ENCODE measurements at places on chromosomes 7 and 10.
A peak's percentile ranks its signal among the peaks of the same experiment; 100 is the strongest.

- peak; percentile 69 for DNase-seq
These were observed 140.5 kb downstream of the BICC1 start for GRCh38 chr10:58653139-58653538.

- no peak for DNase-seq
These were observed 6.6 kb upstream of the ZYX start for GRCh38 chr7:143374561-143374960.

GRCh38 chr10:43340619-43341018 lies 30.8 kb upstream of the FXYD4 start:
- peak; percentile 29 for DNase-seq

GRCh38 chr10:91313796-91314485 lies 93.5 kb downstream of the PCGF5 start:
- peak; percentile 93 for DNase-seq

DNA sequence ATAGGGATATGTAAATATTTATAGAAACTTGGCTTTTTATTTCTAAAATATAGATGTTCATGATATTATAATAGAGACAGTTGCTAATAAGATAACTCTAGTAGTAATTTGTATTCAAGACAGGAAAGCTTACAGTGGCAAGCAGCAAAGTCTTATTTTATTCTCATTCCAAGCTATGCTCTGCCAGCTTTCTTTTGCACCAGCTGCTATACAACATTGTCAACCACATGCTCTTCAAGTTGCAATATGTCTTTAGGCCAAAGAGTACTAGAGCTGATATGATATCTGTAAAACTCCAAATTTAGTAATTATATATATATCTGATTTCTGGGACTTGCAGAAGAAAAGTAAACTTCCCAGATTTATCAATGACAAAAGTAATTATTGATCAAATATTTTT lies 350.1 kb downstream of the HGF start:
- no peak for DNase-seq

- no peak for DNase-seq
These were observed 27.1 kb upstream of the SH3PXD2A start for GRCh38 chr10:103882285-103883007.

DNA sequence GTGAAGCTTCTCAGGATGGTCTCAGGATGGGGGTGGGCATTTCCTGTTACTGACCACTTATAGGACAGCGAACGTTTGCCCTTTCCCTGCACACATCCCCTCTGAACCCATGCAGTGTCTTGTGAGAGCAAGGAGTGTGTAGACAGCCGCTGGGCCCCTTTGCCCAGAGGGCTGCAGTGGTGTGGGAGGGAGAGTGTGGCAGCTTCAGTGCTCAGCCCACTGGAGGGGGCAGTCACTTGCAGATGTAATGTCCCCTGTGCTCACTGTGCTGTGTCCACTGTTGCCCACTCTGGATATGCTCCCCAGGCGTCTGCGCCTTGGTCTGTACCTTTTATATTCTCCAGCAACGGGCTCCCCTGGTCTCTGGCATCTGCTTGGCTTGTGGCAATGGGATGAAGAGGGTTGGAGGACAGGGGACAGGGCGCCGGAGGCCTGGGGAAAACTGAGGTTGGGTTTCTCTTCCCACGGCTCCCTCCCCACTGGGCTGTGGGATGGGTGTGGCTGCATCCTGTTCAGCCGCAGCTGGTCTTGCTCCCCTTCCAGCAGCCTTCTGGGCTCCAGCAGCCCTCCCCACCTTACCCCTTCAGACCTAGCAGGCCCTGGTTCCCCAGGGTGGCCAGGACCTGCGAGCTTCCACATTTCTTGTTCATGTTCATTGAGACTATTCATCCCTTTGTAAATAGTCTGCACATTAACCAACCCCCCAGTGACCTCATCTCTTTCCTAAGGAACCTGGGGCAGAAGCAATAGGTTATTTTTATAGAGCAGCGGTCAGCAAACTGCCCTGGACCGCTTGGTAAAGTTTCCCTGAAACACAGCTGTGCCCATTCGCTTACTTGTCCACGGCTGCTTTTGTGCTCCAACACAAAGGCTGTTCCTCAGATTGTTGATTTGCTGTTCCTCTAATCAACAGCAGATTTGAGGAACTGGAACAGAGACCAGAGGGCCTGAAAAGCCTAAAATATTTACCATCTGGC lies 6.1 kb downstream of the ZNF789 start:
- DNase-seq, result no peak

DNA sequence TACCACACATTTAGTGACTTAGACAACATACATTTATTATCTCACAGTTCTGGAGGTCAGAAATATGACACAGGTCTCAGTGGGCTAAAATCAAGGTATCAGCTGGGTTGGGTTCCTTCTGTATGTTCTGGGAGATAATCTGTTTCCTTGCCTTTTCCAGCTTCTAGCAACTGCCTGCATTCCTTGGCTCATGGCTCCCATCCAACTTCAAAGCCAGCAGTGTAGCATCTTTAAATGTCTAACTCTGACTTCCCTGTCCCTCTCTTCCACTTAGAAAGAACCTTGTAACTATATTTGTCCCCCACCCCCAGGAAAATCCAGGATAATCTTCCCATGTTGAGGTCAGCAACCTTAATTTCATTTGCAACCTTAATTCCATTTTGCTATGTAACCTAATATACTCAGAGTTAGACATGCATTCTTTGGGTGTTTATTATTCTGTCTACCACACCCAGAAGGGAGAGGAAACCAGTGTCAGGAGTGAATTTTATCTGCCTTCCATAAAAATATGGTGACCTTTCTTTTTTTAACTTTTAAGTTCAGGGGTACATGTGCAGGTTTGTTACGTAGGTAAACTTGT lies 57.3 kb upstream of the SMIM30 start:
- DNase-seq, result no peak

- DNase-seq, result no peak
These were observed 5.8 kb upstream of the AMZ1 start for GRCh38 chr7:2681929-2682799.

All from fibroblast of mammary gland (primary cell).